Mesothelial cell of epicardium (in vitro differentiated cells): ENCODE measurements at places on chromosomes 2 and 18. TPM values are rescaled to one million over a fixed set of nuclear protein-coding genes. Genes with fewer than 3 reads are reported as not detected.

Gene TMEFF2
- total RNA-seq, result 16.6 to 18.1 TPM (median 17.5 TPM) in 3 replicates

Gene CYTIP
- total RNA-seq, result 0.38 TPM in 1 of 3 replicates, not detected in the others

Gene FARSB
- total RNA-seq, result 17.7 to 19.1 TPM (median 18.5 TPM) in 3 replicates

Gene MC4R
- total RNA-seq, result not detected in 3 replicates

Gene TMEM247
- total RNA-seq, result not detected in 3 replicates

Gene NAT8
- not detected in 3 replicates for total RNA-seq

Gene STPG4
- total RNA-seq, result 0.27 to 0.52 TPM in 2 of 3 replicates, not detected in the other

Gene ADD2
- 1.3 to 2.0 TPM (median 1.3 TPM) in 3 replicates for total RNA-seq

DNA sequence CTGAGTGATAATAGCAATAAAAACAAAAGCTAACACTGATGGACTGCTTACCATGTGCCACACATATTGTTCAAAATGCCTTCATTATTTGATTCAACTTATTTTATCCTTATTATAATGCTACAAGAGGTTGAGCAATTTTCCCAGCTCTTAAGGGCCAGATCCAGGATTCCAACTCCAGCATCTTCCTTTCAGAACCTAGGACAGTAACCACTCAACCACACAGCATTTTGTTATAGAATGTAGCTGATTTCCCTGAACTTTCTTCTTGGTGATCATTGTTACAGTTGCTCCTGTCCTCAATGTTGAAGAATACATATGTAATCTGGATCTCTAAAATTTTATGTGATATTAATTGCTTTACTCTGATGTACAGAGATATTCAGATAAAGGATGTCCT lies 341.7 kb downstream of the PIK3C3 start:
- no peak for DNase-seq

GRCh38 chr2:200211643-200212042 lies 94.8 kb upstream of the SPATS2L start:
- DNase-seq, result no peak

DNA sequence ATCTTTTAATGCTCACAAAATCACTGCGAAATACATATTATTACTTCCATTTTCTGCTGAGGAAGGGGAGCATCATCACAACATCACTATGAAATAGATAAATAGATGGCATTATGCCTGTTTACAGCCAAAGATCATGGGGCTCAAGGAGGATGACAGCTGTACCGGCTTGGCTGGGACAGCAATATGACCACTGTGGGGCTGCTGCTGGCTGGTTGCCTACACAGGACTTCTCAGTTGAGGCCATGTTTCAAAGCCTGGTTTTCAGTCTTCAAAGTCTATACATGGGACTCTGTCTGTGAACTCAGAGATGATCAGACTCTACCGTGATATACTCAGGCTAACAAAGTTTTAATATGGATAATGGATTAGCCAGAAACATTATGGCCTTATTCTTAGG lies 58.7 kb downstream of the SPATS2L start:
- no peak for DNase-seq

DNA sequence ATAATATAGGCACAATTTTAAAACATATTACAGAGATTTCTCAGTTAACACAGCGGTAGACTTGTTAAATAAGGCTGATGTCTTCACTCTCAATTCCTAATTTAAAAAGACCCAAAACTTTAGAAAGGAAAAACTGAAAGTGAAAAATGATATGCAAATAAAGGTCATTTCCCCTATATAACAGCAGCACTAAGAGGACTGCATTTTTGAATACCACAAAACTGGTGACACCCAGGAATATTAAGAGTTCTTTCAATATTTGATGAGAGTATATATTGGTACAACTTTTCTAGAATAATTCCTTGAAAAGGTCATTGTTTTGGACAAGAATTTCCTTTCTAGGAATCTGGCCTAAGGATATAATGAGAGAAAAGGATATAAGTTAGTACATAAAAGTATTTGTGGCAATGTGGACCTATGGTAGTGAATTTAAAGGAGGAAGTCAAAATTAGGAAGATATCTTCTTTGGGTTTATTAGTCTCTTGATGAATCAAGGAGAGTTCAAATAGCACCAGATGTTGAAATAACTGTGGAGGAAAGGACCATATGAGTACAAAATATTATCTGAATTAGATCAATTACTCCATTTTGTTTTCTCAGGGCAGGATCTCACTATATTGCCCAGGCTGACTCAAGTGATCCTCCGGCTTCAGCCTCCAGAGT lies 70.3 kb downstream of the TMEM237 start:
- no peak for DNase-seq

GRCh38 chr2:64295326-64296139 lies 151.3 kb upstream of the PELI1 start:
- DNase-seq, result no peak

DNA sequence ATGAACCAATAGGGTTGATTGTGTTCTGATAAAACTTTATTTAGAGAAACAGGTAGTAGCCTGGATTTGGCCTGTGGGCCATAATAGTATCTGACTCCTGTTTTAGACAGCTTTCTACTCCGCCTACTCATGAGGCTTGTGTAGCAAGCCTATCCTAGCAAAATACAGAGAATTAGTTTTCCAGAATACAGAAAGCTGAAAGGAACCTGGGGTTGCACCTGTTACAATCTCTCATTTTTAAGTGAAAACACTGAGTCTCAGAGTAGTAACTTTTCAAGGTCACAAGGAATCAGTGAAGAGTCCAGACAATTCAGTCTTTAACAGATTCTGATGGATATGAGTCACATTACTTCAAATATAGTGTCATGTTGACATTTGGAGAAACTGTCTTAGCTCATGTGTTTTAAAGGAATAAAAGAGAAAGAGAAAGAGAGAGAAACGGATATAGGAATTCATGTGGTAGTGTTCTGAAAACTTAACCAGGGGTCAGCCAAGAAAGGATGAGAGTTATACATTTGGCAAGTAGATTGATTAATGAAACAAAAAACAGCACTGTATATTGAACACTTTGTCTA lies 17.0 kb downstream of the ARHGAP28 start:
- no peak for DNase-seq

DNA sequence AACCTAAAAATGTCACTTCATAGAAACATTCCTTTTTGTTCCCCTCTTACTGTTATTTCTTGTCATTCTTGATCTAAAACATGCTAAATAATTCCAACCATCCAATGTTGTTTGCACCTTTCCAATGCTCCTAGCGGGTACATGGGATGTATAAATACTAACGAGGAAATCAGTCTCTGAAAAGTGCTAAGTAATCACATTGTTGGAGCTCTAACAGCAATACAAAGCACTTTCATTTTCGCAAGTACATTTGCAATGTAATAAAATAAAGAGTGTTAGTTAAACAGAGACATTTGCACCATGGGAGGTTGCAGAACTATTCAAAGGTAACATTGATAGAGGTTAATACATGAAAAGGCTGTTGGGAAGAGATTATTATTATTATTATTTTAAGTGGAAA lies 286.2 kb upstream of the ACVR2A start:
- no peak for DNase-seq

DNA sequence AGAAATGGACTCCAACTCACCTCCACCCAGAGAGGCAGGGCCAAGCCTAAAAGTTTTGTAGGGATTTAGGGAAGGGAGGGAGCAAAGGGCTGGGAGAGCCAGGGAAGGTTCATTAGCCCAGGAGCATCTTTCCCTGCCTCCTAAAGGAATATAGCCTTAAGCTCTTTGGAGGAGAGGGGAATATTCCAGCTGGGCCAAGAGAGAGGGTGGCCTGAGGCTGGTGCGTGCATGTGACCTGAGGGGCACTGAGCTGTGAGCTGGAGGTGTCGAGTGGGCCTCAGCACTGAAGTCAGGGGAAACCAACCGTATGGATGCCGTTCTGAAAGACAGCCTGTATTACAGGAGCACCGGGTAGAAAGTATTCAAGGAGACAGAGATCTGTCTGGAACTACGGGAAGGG lies 112.6 kb downstream of the KLHL29 start:
- DNase-seq, result no peak

GRCh38 chr2:20213651-20214565 lies 11.0 kb downstream of the SDC1 start:
- DNase-seq, result no peak

DNA sequence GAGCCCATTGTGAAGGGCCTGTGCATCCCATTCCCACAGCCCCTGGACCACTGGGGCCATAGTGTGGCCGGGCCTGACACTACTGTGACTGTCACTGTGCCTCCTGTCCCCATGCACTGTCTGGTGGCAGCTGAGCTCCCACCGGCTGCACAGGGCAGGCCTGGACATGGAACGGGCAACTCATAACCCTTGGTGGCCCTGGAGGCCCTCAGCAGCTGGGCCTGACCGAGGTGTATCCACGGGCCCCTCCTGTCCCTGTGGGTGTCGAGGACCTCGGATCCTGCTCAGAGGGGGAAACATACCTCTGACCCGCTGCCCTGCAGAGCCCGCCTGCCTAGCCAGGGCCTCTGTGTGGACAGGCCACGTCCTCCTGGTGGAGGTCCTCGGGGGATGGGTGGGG lies 7.8 kb upstream of the GAL3ST2 start:
- DNase-seq, result no peak

GRCh38 chr2:232761301-232761907 lies 15.0 kb downstream of the KCNJ13 start:
- no peak for DNase-seq

- no peak for DNase-seq
Measured at GRCh38 chr2:158325031-158325781, 131.3 kb downstream of the CCDC148 start.

DNA sequence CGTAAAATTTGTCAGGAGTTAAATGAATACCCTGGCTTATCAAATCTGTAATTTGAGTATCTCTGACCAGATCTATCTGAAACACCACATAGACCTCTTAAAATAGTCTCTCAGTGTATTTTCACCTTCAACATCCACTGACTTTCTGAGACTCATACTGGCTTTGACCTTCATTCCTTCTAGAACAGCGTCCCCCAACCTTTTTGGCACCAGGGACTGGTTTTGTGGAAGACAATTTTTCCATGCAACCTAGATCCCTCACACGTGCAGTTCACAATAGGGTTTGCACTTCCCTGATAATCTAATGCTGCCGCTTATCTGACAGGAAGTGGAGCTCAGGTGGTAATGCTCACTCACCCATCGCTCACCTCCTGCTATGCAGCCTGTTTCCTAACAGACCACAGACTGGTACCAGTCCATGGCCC lies 3.2 kb downstream of the NBAS start:
- DNase-seq, result no peak

DNA sequence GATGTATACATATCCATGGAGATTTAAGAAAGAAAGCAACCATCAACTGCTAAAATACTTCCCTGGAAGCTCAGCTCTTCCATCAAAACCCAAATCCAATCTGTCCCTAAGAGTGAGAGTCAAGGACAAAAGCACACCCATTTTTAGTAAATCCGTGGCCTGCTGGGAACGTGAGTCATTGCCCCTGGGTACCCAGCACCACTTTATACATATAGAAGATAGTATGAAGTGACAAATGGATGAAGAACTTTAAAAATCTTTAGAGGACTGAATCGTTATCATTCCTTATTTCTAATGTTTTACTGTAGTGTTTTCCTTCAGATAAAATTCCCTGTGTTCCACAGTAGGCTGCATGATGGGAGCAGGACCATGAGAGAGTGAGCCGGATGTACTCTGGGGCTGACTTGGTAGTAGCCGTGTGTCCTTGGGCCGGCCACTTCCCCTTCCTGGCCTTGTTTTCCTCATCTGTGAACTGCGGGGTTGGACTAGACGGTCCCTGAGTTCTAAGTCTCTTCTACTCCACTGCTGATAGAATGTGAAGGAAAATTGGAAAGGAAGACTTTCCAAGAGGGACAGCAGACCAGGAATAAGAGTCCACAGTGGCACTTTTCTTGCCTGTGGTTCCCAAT lies 28.5 kb upstream of the CEP68 start:
- DNase-seq, result no peak
